ENCODE measurements at places on chromosomes 7 and 10.

GRCh38 chr10:19958787-19959186 lies 142.6 kb downstream of the PLXDC2 start:
- no peak for DNase-seq

- DNase-seq: no peak
These were observed 569.4 kb downstream of the HTR7 start for GRCh38 chr10:90288391-90288933.

- no peak for DNase-seq
These were observed 384.4 kb upstream of the AUTS2 start for GRCh38 chr7:69213878-69214277.

DNA sequence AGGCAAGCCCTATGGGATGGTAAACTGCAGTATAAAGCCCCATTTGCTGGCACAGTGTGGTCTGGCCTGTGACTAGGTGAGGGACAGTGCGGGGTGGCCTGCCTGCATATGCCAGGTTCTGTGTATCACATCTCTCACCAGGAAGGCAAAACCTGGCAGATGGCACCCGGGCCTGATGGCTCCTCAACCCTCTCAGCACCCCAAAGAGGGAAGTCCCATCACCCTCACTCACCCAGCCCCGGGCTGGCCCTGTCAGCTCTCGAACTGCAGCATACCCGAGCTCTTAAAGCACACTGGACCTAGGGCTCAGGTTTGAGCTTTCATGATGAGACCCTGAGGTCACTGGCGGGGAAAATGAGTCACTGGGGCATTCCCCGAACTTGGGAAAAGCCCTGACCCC lies 130.5 kb downstream of the LHPP start:
- no peak for DNase-seq

All from stimulated activated CD8-positive, alpha-beta memory T cell treated with anti-CD3 and anti-CD28 coated beads, Interleukin-15, amount 100 ng/mL, for 48 hours (primary cell).